Amygdala (tissue), 56 donors: ENCODE measurements at places on chromosomes 11 and 22.

DNA sequence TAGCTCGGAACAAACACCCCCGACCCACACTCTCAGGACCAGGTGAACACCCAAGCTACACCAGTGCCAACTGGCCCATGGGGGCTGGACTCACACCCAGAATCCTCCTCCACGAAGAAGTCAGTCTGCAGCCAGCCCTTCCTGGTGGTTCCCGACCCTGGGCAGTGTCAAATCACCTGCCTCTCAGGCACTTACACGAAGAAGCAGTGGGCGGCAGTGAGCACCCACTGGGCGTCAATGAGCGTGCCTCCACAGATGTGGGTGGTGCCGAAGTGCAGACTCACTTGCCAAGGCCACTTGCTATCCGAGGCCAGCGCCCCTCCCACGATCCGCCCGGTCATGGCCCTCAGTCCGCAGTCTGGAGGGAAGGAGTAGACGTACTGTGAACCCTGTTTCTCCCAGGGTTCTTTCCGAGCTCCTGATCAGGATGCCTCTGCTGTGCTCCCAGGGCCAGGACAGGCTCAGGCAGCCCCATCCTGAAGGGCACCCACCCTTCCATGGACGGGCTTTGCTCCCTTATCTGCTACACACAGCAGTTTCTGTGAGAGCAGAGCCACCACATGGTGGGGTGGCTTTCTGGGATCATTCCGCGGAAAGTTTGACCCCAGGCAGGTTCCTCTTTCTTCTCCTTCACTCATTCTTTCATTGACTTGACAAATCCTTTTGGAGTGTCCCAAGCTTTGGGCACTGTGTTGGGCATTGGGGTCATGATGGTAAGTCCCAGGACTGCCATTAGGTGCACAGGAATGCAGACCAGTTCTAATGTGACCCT is 19.4 kb downstream of the TMPRSS13 start:
- DNase-seq = no peak

DNA sequence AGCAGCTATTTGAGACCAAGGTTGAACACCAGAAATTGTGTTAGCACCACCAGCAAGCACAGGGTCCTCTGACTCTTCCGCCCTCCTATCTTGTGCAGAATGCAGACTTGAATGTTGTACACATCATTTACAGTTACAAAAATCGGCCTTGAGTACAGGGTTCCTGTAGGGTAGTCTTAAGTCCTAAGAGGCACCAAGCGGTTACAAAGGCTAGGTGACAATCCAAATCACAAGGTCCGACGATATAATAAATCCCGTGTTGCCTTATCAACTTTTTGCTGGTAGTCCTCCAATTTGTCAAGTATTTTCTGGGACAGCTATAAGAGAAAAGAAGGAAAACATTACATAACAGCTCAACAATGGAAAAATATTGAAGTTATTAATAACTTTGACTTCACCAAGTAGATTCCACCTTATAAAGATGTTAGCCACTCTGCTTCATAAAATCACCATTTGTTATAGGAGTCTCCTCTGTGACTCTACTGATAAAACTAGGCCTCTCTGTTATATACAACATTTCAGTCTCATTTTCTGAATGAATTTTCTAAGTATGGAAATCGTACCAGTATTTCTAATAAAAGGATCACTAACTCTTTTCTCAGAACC is 11.8 kb upstream of the FNBP4 start:
- no peak for DNase-seq

DNA sequence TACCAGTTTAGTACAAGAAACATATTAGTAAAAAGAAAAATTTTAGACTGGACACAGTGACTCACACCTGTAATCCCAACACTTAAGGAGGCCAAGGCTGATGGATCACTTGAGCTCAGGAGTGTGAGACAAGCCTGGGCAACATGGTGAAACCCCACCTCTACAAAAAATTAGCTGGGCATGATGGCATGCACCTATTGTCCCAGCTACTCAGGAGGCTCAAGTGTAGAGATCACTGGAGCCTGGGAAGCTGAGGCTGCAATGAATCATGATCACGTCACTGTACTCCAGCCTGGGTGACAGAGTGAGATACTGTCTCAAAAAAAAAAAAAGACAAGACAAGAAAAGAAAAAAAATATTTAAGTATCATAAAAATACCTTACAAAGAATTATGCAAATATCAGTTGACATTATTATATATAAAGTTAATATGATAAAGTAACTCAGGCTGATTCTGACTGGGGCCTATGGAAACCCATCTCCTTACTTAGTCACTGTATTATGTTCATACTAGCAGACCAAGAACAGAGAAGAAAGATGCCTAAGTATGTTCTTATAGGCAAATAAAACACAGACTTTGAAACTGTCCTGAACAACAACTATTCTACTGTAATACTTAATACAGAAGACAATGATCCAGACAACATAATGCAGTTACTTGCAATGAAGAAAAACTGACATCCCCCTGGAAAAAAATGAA is 27.3 kb downstream of the FAM168A start:
- DNase-seq = no peak

DNA sequence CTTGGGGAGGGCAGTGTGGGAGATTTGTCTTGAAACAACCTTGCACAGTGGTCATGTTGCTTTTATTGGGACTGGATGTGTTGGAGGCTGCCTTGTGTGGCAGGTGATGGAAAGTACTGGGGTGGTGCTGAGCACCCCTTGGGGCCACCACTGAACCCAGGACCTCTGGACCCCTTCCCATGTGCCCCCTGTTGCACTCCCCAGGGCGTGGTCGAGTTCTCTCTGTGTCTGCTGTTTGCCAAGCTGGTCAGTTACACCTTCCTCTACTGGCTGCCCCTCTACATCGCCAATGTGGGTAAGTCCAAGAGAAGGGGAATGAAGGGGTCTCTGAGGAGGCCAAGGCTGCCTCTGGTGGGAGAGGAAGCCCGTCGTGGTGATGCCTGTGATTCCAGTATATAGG is 18.9 kb downstream of the SLC37A2 start:
- no peak for DNase-seq

DNA sequence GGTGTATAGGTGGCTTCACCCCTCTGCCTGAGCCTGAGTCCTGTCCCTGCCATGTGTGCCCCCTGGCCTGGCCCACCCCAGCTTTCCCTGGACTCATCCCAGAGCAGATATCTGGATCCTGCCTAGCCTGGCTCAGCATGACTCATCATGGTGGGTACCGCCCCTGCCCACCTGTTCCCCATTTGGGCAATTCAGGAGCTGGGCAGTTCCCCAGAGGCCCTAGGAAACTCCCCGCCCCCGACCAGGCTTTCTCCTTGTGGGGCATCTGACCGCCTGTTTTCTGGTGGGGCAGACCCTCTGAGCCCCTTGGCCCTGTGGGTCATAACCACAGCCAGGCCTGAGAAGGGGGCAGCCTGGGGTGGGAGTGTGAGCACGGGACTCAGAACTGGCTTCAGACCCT is 4.4 kb downstream of the TSPO start:
- DNase-seq = no peak

DNA sequence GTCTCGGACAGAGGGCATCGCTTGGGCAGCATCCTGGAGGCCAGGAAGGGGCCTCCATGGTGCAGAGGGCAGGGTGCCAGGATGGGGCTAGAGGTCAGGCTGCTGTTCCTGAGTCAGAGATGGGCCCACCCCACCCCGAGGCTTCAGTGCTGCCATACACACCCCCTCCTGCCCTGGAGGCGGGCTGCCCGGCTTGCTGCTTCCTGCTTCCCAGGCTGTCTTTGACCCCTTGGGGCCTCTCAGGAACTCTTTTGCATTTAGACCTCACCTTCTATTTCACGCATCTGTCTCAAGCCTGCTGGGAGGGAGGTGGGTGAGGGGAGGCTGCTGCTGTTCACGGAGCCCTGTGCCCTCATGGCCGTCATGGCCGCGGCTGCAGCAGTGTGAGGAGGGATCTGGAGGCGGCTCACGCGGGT is 6.6 kb upstream of the GRAMD4 start:
- no peak for DNase-seq

- no peak for DNase-seq
Observed at GRCh38 chr11:65919573-65920371, 546 bp downstream of the DRAP1 start.

GRCh38 chr11:71418643-71419042 is 29.6 kb downstream of the DHCR7 start:
- no peak for DNase-seq

DNA sequence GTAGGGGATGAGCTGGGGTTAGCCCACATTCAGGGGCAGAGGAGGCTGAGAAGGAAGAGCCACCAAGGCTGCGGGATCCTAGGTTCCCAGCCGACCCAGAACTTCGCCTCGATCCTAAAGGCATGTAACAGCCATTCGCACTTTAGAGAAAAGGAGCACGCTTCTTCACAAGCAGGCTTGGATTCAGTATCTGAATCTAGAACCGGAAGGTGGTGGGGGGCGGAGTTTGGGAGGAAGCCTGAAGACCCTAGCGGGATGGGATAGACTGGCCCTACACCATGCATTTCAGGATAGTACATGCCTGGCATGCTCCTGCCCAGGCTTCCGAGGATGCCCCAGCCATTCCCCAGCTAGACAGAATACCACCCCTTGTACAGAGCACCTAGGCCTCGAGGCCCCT is 4.4 kb downstream of the SCARF2 start:
- DNase-seq = no peak

DNA sequence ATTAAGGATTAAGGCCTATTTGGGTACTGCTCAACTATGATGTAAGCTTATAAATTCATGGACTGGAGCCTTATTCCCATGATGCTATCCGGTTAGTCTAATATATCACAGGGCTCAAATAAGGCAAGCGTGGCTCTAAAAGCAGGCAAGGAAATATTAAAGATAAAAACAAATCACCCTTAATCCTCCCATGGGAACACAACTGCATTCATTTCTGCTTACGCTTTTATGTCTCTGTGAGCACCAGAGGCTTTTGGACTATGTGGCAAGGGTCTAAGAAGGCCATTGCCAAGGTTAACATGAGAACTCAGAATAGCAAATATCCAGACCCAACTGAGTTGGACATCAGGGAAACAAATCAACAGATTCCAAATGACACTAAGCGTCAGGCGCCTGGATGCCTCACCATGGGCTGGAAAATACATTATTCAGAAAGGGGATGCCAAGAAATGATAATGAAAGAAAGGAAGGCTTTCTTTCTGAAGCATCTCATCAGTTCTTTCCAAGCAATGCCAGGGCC is 138.1 kb downstream of the SLC1A2 start:
- DNase-seq = no peak

- DNase-seq = no peak
Observed at GRCh38 chr11:8070417-8071115, 10.4 kb upstream of the TUB start.

GRCh38 chr11:124041254-124041653 is at the start of gene OR10G7:
OR10G7 (minus strand) TSS chr11:124041325; CDS start chr11:124039001, 2,324 bp downstream.
- DNase-seq = no peak
